ENCODE measurements at places on chromosomes 4 and X. TPM values are rescaled to one million over a fixed set of nuclear protein-coding genes. Genes with fewer than 3 reads are reported as not detected.

The ARL9 gene
- total RNA-seq = 1.0 TPM

The ABCG2 gene
- total RNA-seq = 20.1 TPM

The KLHL2 gene
- 8.1 TPM for total RNA-seq

The ZNF711 gene
- 5.6 TPM for total RNA-seq

- DNase-seq = no peak
These were observed 39.7 kb upstream of the PROM1 start for GRCh38 chr4:16123356-16124084.

GRCh38 chr4:76987153-76987591 lies 37.6 kb downstream of the SEPTIN11 start:
- peak; percentile 20 for DNase-seq

GRCh38 chr4:185761352-185762235 lies 50.4 kb downstream of the SORBS2 start:
- no peak for DNase-seq

- no peak for DNase-seq
These were observed 157.4 kb downstream of the SPRY1 start for GRCh38 chr4:123553733-123554637.

DNA sequence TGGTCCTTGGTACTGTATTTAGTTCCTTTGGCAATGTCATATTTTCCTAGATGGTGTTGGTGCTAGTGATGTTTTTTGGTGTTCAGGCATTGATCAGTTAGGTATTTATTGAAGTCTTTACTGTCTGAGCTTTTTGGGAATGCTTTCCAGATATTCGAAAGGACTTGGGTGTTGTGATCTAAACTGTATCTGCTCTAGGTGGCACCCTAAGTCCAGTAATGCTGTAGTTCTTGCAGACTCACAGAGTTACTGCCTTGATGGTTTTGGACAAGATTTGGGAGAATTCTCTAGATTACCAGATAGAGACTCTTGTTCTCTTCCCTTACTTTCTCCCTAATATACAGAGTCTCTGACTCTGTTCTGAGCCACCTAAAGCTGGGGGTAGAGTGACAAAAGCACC lies 513.6 kb upstream of the PITX2 start:
- no peak for DNase-seq

DNA sequence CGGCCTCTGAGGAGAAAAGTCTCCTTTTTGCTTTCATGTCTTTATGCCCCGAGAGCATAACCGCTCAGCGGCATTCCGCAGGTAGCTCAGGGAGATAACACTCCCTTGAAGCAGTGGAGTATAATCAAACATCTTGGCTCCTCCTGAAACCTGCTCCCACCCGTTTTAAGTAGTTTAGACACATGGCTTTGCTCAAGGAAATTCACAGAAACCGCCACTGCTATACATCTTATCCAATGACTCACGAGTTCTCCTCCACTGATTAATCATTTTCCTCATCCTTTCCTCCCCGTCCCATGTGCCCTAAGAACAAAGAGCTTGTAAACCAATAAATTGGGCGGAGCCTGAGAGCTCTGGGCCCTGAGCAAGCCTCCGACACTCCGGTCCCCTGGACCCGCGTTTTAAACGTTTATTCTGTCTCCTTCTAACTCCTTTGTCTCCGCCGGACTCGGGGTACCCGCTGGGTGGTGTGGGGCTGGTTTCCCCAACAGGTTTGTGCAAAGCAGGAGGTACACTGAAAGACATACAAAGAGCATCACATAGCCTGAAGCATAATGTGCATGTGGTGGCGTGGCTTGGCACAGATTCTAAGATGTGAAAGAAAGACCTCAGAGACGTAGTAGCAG lies 401.2 kb downstream of the TLL1 start:
- DNase-seq = no peak
